ENCODE measurements at places on chromosomes 6 and 20.

DNA sequence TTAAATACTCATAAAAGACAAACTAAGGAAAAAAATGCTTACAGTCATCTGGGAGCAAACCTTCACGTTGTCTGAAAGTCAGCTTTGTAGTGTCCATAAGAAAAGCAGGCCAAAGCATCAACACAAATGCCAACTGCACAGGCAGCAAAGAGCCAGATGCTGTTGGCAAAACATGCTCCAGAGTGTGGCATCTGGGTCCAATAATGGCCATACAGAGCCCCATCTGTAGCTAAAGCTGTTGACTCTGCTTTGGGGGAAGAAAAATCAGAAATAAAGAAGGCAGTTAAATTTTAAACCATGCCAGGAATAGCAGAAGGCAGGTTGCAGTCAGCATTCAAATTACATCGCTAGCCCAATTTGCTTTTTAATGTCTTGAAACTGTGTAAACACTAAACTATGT lies 776.3 kb downstream of the EYS start:
- no peak for DNase-seq

DNA sequence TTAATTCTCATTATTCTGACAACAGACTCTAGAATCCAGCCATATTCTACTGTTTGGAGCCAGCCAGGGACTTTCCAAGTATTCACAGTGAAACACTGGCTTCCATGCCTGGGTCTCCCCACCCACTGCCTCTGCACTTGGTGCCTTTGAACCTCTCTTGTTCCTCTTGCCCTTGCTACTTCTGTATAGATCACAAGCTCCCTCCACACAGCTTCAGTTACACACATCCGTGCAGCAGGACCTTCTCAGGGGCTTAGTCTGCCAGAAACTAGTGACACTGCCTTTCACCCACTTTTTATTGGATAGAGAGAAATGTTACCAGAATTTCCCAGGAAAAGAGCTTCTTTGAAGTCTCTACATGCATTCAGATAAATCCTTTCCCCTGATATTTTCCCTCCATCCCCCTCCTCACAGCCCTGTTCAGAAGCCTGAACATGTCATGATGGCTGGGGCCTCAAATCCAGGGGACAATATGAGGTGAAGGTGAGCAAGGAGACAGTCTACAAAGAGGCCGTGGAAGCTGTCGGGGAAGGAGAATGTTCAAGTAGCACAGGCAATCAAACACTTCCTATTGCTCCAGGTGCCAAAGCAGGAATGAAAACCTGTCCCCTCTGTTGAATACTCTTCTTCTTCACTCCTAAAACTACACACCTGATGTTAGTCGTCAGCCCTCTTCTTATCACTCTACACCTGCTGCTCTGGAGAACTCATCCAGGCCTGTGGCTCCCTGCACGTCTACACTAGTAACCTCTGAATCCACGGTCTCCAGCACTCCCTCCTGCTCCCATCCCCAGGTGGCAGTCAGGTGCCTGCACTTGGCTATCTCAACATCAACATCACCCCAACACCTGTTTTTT lies 20.2 kb upstream of the HLA-DOA start:
- DNase-seq = no peak

- DNase-seq = no peak
These were observed 34.9 kb upstream of the SHLD1 start for GRCh38 chr20:5715071-5715841.

DNA sequence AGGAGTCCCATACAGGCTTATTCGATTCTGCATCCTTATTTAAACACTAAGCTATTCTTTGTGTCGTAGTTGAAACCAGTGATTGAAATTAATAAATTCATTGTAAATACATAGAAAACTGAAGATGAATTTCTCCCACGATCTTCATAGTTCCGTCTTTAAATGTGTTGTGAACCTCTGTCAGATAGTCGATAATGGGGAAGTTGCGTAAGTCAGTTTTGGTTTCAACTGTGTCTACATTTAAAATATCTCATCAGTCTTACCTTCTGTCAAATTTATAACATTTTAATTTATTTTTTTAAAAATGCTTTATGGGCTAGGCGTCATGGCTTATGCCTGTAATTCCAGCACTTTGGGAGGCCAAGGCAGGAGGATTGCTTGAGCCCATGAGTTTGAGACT lies 12.7 kb downstream of the STX11 start:
- DNase-seq = no peak

DNA sequence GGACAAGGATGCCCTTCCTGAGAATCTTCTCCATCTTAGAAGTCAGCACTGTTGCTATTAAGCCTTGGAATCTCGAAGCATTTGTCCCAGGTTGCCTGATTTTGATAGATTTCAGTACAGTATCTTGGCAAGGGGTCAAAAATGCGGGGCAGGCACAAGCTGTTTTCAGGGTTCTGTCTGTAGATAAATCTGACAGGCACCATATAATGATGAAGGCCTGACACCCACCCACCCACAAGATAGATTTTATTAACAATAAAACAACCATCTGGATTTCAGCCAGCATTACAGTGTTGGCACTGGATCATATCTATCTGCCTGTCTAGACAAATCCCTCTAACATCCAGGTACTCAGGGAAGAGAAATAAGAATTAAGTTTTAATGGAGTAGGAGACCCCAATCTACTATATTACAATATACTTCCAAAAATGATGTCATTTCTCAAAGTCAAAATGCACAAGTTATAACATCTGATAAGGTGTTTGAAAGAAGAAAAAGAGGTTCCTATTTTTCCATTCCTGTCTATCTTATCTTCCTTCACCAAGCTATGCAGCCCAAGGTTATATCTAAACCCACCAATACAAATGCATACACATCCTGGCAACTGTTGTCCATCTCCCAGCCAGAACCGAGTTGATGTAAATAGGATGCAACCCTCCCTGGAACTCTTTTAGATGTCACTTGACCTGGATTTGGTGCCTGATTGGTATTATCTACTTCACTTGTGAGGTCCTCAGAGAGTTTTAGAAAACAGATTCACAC lies 10.7 kb downstream of the NEDD9 start:
- no peak for DNase-seq

DNA sequence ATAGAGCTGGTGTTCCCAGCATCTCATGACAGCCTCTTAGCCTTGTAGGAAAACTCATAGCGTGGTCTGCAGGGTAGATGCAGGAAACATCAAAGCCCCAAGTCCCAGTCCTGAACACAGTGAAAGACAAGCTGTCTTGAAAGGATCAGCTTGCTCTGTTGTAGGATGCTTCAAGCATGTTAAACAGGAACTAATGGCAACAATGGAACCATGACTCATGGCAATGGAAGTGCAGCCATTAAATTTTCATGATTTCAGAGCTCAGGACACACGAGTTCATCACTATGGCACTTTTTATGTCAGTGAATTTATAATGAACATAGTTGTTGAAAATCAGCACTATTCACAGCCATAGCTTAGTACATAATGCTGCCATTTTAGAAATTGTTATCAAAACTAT lies 367.7 kb downstream of the KIF16B start:
- no peak for DNase-seq

- no peak for DNase-seq
These were observed 64.2 kb downstream of the LMBRD1 start for GRCh38 chr6:69732640-69733039.

- DNase-seq = no peak
These were observed 163.3 kb downstream of the QRSL1 start for GRCh38 chr6:106792536-106793236.

DNA sequence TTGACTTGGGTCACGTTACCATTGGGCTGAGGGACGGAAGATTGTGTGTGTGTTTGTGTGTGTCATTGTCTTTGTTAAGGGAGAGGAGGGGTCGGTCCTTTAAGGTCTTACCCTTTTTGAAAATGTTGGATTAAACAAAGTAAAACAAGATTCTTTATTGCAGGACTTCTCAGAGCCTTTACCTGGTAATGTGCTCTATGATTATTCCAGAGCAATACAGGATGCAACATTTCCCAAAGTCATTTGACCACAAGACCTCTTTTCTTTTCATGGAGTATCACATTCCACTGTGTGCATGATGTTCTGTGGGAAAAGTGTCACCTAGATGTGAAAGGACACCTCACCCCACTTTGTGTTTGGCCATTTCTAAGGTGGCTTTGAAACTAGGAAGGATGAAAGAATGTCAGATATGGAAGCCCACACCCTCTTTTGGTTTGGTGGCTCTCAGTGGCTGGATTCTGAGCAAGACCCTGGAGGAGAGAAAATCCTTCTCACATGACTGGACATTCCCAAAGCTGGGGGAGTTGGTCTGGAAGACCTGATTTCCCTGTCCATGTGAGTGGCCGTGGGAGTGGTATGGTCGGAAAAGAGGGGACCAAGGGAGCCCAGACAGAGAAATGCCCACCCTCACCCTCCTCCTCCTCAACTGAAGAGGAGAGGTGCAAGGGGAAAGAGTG lies 18.2 kb upstream of the ZNF831 start:
- no peak for DNase-seq

DNA sequence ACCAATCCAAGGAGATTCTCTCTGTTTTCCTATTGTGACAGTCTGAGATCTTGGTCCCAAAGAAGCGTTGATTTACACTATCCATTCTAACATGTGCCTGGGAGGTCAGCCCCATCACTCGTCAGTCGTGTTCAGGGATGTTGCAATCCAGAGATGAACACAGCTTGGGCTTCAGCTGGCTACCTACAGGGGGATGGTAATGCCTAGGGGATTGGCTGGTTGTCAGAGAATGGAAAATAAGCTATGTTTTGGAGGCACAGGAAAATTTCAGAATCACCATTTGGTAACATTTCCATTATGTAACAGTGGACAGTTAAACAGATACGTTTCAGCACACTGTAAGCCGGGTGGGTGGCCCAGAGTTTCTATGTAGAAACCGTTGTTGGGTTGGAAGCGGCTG lies 147.1 kb upstream of the RALGAPA2 start:
- DNase-seq = no peak

Data from activated CD8-positive, alpha-beta memory T cell treated with anti-CD3 and anti-CD28 coated beads, Interleukin-2, amount 50 U/mL, for 4 hours (primary cell).